CD4-positive, alpha-beta T cell treated with Interleukin-4 for 1 hour (primary cell): ENCODE measurements at places on chromosomes 4 and X.

DNA sequence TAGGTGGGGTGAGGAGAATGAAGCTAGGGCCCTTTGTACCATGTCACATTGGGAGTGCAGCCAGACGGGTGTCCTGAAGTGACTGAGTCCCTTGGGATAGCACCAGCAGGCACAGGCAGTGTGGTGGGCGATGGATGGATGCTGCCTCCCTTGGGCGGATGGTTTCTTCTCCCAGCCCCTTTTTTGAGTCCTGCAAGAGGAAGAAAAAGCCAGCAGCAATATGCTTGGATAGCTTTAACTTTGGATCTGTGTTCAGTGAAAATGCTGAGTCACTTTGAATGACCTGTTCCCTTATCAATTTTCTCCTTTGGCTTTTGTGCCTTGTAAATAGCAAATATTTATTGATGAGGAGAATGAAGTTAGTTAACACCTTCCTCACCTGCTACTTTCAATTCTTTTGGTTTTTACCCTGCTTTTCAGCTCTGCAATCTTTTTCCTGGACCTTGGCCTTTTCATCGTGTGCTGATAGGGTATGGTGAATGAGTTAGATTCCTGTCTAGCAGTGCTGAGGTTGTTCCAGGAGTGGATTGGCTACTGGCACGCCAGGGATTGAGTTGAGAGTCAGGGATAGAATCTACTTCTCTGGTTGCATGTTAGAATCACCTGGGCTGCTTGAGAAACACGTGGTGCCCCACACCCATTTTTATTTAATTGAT is 10.2 kb downstream of the DCUN1D4 start:
- DNase-seq: no peak

DNA sequence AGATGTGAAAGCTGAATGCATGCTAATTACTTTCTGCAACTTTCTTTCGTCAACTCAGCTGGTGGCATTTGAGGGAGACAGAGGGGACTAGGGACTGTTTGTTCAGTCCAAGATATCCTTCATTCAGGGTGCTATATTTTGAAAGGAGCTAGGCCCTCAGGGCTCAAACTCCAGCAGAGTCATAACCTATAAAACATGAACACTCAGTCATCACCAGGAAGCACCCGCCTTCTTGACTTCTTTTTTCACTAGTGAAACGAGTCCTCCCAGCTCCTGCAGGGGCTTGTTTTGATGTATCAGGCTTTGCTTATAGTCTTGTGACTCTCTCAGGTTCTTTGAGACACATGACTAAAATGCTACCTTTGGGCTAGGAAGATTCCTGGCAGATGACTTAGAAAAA is 230.6 kb downstream of the PCDH7 start:
- DNase-seq: no peak

DNA sequence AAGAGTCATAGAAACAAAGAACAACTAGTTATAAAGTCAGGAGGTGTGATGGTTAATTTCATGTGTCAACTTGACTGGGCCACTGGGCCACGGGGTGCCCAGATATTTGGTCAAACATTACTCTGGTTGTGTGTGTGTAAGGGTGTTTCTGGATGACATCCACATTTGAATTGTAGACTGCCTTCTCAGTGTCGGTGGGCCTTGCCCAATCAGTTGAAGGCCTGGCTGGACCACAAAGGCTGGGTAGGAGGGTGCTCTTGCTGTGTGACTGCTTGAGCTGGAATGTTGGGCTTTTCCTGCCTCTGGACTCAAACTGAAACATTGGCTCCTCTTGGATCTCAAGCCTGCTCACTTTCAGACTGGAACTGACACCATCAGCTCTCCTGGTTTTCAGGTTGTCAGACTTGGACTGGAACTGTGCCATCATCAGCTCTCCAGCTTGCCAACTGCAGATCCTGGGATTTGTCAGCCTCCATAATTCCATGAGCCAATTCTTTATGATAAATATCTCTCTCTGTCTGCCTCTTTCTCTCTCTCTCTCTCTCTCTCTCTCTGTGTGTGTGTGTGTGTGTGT is 41.4 kb downstream of the CLDN34 start:
- no peak for DNase-seq

DNA sequence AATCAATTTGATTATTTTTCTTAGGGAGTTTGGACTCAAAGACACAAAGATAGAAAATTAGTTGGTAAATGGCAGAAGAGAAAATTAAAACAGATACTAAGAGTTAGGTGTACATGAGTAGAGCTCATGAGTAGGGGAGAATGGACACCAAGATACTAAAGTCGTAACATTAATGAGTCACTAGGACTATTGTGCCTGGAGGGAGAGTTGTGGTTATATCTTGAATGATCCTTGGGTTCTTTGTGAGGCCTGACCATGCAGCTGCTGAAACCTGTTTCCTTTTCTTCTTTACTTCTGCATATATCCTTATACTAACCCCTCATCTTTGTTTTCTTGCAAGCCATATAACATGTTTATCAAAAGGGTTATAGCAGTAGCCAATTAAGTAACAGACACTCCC is 532.8 kb downstream of the RPA4 start:
- no peak for DNase-seq

- DNase-seq: no peak
Measured at GRCh38 chr4:145843148-145843547, 95.5 kb downstream of the ZNF827 start.

GRCh38 chr4:99983289-99983943 is 33.3 kb upstream of the H2AZ1 start:
- DNase-seq: no peak

- no peak for DNase-seq
Measured at GRCh38 chr4:184400375-184400870, 73.9 kb downstream of the IRF2 start.

DNA sequence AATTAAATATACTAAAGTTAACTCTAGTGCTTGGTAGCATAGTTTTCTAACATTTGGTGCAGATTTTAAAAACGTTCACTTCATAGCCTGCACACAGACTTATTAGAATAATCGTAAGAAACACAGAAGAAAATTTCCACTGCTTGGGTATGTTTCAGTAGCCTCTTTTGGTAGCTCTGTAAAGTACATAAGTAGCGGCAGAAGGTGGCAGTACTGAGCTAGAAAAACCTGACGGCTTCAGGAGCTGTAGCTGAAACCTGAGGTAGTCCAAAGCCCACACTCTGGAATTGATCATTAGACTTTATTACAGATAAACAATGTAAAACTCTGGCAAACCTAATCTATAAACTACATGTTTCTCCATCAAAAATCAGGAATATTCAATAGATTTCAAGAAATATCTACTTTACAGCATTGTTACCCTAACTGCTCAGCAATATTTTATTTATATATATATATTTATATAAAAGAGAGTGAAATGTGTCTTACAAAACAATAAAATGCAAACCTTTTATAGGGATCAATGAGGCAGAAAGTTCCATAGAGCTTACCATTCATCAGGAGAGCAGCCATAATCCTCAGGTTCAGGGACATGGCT is 88.2 kb downstream of the ATP8A1 start:
- DNase-seq: peak; percentile 67

- no peak for DNase-seq
Measured at GRCh38 chr4:139438141-139438540, 15.8 kb upstream of the RAB33B start.

DNA sequence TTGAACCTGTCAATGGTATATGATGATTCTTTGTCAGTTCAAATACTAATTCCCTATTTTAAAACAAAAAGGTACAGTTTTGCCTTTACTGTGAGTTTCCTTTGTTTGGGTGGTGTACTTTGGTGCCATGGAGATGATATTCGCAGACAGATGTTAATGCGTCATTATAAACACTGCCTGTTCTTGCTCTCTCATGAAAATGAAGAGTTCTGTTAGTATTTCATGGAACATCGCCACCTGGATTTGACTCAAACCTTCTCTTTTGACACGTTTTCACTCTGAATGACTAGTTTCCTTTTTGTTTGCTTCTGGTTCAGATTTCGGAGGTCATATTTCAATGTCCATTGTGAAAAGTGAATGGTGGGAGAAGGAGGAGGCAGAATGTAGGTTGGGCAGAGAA is 6.9 kb upstream of the CTSO start:
- DNase-seq: no peak

DNA sequence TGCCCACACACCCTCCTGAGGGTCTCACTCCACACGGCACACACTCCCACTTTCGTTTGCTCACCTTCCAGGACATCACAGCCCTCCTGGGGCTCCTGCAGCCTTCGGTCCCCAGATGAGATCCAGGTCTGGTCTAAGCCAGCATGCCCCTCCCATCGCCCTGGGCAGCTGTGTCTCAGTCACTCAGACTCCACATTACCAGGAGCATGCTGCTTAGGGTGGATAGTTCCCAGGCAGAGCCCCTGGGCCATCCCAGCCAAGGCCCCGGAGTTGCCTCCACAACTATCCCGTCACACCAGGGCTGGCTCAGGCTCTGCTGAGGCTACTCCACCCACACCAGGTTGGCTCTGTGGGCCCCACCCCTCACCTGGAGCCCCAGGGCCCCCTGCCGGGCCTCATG is 50.4 kb upstream of the PSAPL1 start:
- DNase-seq: no peak

- DNase-seq: no peak
Measured at GRCh38 chr4:173509036-173510001, 20.7 kb downstream of the HAND2 start.

- DNase-seq: no peak
Measured at GRCh38 chrX:69020316-69020715, 144.9 kb downstream of the PJA1 start.

DNA sequence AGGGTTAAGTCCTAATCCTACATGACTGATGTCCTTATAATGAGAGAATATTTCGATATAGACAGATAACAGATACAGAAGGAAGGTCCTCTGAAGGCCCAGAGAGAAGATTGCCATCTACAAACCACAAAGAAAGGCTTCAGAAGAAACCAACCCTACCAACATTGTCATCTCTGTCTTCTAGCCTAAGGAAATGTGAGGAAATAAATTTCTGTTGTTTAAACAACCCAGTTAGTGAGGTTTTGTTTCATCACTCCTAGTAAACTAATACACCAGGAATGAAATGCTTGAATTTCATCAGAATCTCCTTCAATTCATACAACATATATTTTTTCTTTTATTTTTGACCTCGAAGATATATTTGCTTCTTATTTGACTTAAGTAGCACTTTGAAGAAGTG is 1527.8 kb downstream of the STIM2 start:
- no peak for DNase-seq

DNA sequence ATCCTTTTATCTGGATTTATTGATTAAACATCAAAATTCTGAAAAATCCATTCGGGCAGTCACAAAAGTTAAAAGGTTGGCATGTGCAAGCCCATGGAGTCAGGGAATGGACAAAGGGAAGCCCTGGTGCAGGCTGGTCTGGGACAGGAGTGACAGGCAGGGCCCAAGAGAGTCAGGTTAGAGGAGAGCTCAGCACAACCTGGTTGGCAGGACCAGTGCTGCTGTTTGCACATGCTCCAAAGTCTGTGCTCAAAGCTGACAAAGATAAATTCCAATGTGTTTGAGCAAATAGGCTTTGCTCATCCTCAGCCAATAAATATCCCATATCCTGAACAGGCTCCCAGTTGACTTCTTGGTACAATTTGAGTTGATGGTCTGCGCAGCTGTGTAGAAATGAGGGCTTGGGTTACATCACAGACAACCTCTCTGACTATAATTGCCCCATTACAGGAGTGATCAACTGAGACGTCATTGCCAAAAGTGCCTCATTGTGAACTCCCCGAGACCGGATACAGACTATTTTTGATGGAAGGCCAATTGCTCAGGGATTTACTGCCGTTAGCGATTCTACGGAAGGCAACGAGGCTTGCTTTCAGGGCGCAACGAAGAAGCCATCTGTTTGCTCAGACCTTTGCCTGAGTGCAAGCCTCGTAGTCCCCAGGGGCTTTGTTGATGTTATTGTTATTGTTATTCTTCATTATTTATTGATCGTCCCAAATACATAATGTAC is 1008.1 kb upstream of the TENM3 start:
- DNase-seq: no peak

GRCh38 chrX:71586929-71587328 is 8.7 kb downstream of the GCNA start:
- no peak for DNase-seq

GRCh38 chr4:114146947-114147618 is 167.6 kb upstream of the ARSJ start:
- DNase-seq: no peak

DNA sequence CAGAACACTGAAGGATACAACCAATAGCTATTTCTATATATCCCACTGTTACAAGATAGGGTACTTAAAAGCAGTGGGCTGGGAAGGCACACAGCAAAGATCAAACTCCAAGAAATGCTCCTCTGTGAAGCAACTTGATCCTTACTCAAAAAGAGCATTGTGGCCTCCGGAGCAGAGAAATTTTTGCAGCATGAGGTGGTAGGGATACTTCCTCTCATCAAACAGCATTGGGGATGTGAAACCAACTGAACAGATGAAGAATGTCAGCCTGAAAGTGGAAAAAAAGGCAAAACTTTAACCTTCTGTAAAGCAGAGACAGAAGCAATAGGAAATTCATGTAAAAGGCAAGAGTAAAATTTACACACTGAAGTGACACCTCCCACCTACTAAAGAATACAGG is 92.2 kb downstream of the HUWE1 start:
- DNase-seq: no peak

- DNase-seq: no peak
Measured at GRCh38 chr4:62627671-62628070, 1427.5 kb downstream of the ADGRL3 start.

DNA sequence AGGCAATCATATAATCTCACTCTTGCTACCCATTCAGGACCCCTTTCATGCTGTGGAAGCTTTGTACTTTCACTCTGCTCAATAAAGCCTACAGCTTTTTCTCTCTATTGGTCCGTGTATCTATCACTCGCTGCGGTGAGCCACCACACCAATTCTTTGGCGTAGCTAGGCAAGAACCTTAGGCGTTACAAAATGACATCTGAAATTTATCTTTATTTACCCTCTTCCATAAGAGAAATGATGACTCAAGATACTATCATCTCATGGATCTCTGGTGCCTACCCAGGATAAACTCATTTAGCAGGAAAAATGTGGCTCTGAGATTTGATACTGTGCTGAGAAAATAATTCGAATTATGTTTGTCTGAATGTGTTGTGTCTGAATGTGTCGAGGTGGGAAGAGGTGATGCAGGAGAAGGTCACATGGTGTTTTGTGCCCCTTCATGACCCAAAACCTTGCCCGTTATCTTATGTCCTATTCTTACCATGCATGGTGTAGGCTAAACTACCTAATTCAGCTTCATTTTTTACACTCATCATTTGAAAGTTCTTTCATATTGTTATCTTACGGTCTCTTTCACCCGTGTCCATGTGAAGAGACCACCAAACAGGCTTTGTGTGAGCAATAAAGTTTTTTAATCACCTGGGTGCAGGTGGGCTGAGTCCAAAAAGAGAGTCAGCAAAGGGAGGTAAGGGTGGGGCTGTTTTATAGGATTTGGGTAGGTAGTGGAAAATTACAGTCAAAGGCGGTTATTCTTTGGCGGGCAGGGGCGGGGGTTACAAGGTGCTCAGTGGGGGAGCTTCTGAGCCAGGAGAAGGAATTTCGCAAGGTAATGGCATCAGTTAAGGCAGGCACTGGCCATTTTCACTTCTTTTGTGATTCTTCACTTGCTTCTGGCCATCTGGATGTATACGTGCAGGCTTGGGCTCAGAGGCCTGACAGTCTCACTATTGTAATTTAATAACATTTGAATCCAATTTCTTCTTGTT is 41.6 kb upstream of the GIMD1 start:
- DNase-seq: no peak
